Osteocyte (in vitro differentiated cells): ENCODE measurements at places on chromosomes 1 and 21.

- DNase-seq, result no peak
These were observed 237.5 kb downstream of the HMCN1 start for GRCh38 chr1:185971688-185972087.

GRCh38 chr21:44535963-44536362 is 4.0 kb downstream of the KRTAP10-1 start:
- DNase-seq, result no peak

GRCh38 chr1:26044971-26045721 is 772 bp downstream of the SLC30A2 start:
- DNase-seq, result no peak

GRCh38 chr1:8844501-8845006 is 27.1 kb upstream of the RERE start:
- DNase-seq, result no peak

DNA sequence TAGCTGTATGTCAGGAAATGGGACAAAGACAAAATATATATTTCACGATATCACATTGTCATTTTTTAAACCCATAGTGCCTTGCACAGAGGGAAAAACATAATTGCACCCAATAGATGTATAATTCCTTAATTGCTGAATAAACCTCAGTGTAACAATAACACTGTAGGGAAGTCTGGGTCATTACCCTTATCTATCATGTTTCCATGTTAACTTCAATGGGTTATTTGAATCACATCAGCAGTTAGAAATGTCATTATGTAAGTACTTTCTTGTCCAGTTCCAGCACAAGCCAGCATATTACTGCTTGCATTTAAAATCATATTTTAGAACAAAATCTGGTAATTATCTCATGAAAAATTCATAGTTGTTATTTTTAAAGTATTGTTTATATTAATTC is 222.7 kb downstream of the HMCN1 start:
- no peak for DNase-seq

GRCh38 chr1:29688471-29689365 is 452.4 kb downstream of the PTPRU start:
- DNase-seq, result peak; percentile 73

DNA sequence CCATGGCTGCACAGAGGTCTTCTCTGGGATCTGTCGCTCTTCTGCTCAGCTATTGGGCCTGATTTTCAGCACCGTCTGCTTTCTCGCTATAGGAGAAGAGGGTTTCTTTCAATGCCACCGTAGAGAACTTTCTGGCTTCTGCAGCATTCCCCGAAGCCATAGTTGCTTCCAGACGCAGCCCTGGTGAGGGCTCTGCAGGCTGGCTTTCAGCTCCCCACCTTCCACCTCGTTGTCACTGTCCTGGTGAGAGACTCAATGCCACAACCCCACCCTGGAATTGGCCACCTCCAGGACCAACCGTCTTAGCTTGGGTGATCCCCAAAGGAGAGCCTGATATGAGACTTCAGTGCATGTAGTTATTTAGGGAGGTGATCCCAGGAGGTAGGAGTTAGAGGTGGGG is 12.0 kb upstream of the PRKCZ start:
- DNase-seq, result no peak

GRCh38 chr1:96971849-96972602 is 250.4 kb downstream of the PTBP2 start:
- no peak for DNase-seq

GRCh38 chr1:94038511-94038910 is 82.4 kb downstream of the ABCA4 start:
- DNase-seq, result no peak

GRCh38 chr1:111441573-111442192 is 7.4 kb downstream of the WDR77 start:
- DNase-seq, result no peak

- DNase-seq, result no peak
These were observed 24.5 kb downstream of the ADARB1 start for GRCh38 chr21:45098867-45099266.

DNA sequence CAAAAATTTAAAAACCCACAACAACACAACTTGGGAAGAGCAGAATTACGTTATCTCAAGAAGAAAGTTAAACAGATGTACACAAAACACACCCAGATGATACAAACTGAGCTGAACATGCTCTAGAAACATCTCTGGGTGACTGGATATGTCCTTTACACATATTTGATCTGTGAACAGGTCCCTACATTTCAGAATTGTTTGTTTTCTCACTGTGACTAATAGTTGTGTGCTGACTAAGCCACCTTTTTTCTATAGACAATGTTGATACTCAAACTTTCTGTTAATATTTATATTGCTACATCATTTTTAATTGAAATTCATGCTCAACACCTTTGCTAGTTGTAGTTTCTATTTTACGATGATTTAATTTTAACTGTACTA is 1.0 kb upstream of the F11R start:
- DNase-seq, result no peak

GRCh38 chr1:109917768-109918606 is 7.3 kb downstream of the CSF1 start:
- DNase-seq, result no peak

DNA sequence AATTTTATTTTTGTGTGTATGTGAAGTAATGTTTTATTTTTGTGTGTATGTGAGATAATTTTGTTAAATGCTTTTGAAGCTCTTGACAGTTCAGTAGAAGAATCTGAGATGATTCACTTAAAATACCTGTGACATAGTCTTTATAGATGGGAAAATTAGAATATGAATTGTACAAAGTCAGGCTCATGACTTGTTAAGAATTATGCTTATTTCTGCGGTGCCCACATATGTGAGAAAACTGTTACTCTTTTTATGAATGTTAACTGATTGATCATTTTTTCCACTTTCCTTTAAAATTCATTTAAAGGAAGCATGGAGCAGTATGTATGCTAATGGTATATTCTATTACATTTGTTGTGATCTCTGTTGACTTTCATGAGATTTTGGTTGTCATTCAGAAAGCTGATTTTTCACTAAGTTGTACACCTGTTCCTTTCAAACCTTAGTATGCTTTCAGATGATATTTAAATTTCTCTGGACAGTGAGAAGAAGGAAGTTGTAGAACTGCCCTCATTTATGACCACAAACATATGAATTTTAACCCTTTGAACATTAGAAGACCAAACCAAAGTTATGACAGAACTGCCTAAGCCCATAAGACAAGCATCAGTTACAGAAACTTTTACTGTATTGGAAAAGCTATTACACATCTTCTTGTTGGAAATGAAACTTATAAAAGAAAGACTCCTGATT is 110.1 kb downstream of the POU2F1 start:
- no peak for DNase-seq

DNA sequence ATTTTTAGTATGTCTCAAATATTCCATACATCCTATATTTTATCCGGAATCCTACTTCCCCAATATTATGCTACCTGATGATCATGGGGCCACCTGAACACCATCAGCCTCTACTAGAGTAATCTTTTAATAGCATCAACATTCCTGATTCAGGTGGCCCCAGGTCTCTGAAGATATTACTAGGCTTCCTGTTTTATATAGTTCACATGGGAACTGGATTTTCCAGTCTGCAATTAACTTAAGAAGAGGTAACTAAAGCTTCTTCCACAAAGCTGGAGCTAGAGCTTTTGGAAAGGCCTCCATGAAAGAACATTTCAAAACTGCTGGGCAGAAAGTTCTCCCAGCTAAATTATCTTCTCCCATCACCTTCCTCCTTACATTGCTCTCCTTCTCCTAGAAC is 72.3 kb upstream of the ADAM30 start:
- no peak for DNase-seq

DNA sequence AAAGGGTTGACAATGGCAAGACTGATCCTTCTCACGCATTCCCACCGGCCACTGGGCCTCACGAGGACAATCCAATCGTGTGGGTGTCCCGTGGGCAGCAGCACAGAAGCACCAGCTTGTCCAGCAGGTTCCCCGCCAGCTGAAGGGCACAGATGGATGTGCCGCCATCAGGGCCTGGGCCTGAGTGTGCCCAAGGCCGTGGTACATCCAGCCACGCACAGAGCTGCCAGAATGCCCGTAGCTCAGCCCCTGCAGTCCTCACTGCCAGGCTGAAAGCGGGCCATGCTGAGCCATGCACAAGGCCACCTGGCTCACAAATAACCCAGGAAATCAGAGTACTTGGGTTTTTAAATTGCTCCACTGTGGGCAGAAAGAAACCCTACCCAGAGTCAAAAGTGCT is 7.0 kb downstream of the NPHP4 start:
- no peak for DNase-seq

- DNase-seq, result no peak
These were observed 126.5 kb downstream of the CRYAA start for GRCh38 chr21:43295066-43295958.

DNA sequence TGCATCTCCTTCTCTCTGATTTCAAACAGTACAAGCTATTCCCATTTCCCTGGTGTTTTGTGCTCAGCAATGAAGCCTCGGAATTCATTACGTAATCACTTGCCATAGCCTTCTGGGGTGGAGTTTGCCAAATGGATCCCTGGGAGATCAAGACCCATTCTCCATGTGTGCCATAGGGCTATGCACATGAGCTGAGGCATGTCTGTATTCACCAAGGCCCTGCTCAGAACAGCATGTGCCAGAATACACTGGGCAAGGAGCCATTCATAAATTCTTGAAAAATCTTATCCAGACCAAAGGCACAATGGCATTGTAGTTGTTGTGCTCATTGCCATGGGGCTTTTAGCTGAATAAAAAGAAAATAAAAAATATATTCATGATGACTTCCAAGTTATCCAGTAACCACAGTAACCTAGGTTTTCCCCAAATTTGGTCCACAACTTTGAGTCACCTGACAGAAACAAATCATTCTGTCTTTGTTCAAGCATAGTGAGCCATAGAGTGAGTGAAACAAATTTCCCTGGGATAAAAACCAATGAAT is 53.0 kb downstream of the CRB1 start:
- no peak for DNase-seq
